ENCODE measurements at places on chromosomes 6 and 20. TPM values are rescaled to one million over a fixed set of nuclear protein-coding genes. Genes with fewer than 3 reads are reported as not detected.

DNA sequence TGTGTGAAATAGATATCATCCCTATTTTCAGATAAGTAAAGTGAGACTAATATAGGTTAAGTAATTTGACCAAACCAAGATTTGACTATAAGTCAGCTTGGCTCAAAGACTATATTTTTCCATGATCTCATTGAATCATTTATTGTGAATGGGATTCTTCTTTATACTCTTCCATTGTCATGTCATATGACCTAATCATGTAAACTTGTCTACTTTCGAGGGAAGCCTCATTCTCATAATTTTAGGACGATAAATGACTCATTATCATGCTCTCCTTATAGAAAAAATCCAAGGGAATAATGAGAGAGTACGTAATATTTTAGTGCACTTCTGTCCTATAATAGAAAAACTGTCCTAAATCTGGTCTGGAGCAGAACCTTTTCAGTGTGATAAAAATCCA lies 40.9 kb upstream of the CCN6 start:
- DNase-seq, result no peak

DNA sequence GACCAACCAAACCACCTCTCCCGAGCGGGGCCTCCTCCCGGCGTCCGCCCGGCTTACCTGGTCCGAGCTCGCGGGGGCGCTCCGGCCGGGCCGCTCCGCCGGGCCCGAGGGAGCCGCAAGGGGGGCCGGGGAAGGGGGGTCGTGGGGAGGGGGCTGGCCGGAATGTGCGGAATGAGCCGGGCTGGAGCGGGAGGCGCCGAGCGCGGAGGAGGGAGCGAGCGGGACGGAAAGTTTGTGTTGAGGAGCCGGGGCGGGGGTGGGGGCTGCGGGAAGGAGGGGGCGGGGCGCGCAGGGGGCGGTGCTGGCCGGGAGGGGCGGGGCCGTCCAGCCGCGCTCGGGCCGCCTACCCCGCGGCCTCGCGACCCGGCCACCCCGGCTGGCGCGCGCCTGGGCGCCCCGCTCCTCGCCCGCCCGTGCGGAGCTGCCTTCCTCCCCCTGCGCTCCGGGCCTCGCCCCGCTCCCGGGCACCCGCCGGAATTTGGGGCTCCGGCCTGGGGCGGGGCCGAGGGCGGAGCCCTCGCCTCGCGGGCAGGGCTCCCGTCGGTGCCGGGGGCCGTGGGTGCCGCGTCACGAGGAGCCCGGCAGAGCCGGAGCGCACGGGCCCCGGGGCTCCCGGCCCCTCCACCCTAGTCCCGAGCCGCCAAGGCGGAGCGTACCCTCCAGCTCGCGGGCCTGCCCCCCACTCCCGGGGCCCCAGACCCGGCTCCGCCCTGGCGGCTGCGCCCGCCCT lies at the start of gene TEAD3:
TSS of gene TEAD3 (minus strand) at position 239 of the 730 bp plus-strand sequence.
- peak; percentile 71 for DNase-seq

DNA sequence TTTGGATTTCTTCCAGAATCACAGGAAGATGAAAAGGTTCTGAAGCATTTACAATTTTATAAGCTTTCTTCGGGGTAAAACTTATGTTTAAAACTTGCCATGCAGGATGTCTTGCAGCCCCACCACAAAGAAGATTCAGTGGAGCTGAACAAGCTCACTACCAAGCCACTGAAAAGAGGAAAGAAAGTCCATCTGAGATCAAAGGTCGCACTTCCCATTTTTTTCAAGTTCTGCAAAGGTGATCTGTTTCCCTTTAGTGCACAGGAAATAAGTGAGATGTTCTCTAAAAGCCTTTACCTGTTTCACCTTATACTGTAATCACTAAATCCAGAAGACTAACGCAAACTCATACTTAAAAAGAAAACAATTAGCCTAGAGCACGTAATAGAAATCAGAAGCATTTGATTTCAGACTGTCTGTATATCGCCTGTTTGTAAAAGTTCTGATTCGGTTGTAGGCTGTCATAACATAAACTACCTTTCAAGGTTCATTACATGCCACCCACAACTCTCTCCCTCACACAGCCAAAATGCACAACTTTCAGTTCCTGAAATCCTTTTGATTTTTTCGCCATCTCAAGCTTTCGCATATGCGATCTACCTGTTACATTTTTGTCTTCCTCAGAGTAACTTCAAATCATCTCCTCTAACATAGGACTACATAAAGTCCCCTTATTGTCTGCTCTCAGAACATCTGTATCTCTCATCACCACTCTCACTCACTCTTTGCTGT lies 1.8 kb downstream of the ECHDC1 start:
- DNase-seq, result no peak

DNA sequence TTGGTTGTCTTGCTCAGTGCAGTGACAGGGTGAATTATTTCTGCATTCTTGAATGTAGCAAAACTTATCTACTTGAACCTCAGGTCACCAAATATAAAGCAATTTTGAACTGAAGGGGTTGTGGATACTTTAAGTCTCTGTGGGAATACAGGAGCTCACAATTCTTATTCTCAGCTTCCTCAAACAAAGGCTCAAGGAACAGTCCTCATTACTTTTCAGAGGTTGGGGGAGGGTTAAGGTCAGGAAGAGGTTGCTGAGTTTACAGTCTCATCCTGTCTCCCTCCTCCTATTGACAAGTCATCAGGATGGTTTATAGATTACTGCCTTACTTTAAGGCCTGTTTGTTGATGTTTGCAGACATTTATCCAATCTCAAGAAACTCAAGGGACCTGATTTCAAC lies 143.6 kb upstream of the SPACA1 start:
- no peak for DNase-seq

DNA sequence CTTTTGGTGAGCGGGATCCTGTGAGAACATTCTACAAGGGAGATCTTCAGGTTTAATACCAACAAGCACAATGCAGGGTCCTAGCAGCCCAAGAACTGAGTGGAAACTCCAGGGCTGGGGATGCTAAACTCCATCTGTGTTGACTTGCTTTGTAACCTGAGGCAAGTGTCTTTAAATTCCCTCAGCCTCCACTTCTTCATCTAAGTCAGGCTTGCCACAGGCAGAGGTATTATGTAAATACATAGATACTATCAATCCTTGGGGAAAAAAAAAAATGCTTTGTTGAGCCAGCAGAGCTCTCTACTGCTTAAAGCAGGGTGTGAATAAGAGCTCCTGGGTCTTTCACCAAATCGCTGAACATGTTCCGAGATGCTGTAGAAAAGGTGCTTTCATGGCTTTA lies 114.2 kb upstream of the PHACTR1 start:
- DNase-seq, result no peak

DNA sequence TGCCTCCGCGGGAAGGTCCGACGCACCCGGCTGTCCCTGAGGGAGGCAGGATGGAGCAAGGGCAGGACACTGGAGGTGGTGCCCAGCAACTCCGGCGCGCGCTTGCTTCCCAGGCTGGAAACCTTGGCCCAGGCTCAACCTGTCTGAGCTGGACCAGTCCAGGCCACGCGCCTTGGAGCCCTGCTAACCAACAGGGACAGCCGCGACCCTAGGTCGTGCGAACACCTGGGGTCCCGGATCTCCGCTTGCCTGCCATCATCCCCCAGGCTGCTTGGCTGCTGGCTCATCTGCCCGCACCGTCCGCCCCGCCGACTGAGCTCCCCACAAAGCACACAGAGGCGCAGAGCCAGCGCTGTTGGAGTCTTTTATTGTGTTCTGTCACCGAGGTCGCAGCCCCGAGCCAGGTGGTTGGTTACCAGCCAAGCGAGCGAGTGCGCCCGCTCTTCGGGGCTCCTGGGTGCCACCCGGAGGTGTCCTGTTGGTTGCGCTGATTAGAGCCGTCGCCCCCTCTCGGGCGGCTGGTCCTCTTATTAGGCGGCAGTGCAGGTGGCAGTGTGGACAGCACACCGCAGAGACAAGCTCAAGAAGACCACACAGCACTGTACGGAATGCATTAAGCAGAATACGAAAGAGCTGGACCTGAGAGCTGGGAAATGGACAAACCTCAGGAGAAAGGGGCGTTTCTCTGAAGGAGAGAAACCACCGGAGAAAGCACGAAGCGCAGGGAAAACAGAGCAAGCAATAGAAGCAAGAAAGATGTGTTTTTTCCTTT lies 3.8 kb downstream of the COL12A1 start:
- DNase-seq, result peak; percentile 59

The TDRD6 gene
- 0.37 TPM for polyA plus RNA-seq

The NHLRC1 gene
- 2.6 TPM for polyA plus RNA-seq

Measured in muscle of back (tissue), 13 donors.